ENCODE measurements at places on chromosomes 6 and 20. TPM values are rescaled to one million over a fixed set of nuclear protein-coding genes. Genes with fewer than 3 reads are reported as not detected.

Gene TDP2
- 21.8 TPM for total RNA-seq

Gene CPXM1
- total RNA-seq, result not detected

Gene SYCP2
- total RNA-seq, result 0.35 TPM

Gene SLCO4A1
- 1.7 TPM for total RNA-seq

Gene MARCKS
- total RNA-seq, result 8.1 TPM

Measured in left lobe of liver (tissue), 2 donors.